Hematopoietic multipotent progenitor cell treated with erythropoietin and hydrocortisone succinate and interleukin-3 and kit ligand, for 6 days (in vitro differentiated cells): ENCODE measurements at places on chromosomes 2 and 18.
A peak's percentile ranks its signal among the peaks of the same experiment; 100 is the strongest.

- no peak for DNase-seq
Measured at GRCh38 chr18:10745219-10745618, 219.4 kb downstream of the NAPG start.

DNA sequence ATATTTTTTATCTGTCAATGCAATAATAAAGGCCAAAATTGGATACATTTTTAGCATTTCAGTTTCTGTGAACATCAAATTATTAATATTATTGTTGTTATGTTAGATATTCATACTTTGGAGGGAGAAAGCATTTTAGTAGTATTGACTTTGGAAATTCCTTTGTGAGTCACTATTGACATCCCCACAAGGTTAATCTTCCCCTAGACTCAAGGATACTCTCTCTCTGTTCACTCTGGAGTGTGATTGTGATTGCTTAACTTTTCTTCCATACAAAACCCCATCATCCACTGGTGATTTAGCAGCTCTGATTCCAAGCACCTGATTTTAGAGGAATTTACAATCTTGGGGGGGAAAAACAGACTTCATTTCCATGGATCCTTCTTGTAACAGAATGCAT lies 352.0 kb downstream of the THSD7B start:
- DNase-seq, result no peak

DNA sequence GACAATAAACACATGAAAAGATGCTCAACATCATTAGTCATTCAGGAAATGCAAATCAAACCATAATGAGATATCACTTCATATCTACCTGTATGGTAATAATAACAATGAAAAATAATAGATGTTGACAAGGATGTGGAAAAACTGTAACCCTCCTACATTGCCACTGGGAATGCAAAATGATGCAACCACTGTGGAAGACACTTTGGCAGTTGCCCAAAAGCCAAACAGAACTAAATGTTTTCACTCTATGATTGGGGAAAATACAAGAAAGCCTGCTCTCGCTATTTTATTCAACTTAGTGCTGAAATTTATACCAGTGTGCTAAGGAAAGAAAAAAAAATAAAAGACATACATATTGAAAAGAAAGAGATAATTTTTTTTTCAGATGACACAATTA lies 934.5 kb downstream of the CNTNAP5 start:
- DNase-seq, result no peak

GRCh38 chr2:116692988-116693387 lies 1121.5 kb upstream of the DDX18 start:
- peak; percentile 4 for DNase-seq

- DNase-seq, result peak; percentile 27
Measured at GRCh38 chr18:10559553-10560451, 34.0 kb downstream of the NAPG start.

GRCh38 chr2:64987001-64987955 lies 1.9 kb upstream of the SLC1A4 start:
- DNase-seq, result peak; percentile 49
